ENCODE measurements at places on chromosomes 5 and 9.

GRCh38 chr5:89570557-89570956 is 687.6 kb upstream of the MEF2C start:
- H3K4me3 ChIP-seq = no peak overlapping the region
- H3K36me3 ChIP-seq = no peaks in the 10 kb centered on the region
- H3K27ac ChIP-seq = no peak overlapping the region
- DNase-seq = no peak
- peaks cover 2% of the 10 kb centered on the region for H3K4me1 ChIP-seq

- H3K27ac ChIP-seq = no peak overlapping the region
- no peak overlapping the region for H3K4me3 ChIP-seq
- no peaks in the 10 kb centered on the region for H3K36me3 ChIP-seq
- no peaks in the 10 kb centered on the region for H3K27me3 ChIP-seq
- H3K4me1 ChIP-seq = no peaks in the 10 kb centered on the region
These were observed 23.8 kb upstream of the ZNF622 start for GRCh38 chr5:16489322-16489791.

DNA sequence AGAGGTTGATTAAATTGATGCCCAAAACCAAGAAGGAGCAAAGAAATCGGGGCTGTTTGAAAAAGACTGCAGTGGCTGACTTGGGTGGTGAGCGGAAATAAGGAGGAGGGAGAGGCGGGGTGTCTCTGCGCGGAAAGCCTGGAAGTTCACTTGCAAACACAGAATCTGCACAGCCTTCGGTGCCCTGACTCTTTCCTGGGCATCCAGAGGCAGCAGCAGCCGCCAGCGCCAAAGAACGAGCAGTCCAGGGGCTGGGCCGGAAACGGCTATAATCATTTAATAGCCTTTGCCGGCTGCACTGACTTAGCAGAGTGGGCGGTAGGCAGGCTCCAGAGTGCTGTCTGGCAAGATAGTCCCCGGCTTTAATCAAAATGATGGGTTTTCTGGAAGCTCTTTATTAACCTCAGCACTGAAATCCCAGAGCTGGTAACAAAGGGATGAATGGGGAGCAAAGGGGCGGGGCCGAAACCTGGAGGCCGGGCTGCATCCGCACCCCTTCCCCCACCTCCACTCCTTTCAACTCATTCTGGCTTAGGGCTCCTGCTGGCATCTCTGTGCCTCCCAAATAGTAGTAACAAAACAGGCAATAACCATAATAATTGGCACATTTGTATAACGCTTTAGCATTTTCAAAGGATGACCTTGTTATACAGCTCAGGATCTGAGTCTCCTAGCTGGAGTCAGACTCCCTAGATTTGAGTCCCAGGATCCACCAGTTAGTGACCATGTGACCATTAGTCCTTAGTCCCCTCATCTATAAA is 35.7 kb downstream of the PCDHAC2 start:
- H3K27me3 ChIP-seq = no peaks in the 10 kb centered on the region
- no peaks in the 10 kb centered on the region for H3K36me3 ChIP-seq
- H3K27ac ChIP-seq = no peak overlapping the region
- no peak overlapping the region for H3K4me3 ChIP-seq

GRCh38 chr5:179239256-179240135 is 105.8 kb downstream of the ADAMTS2 start:
- H3K4me3 ChIP-seq = no peak overlapping the region
- peak; percentile 6 for DNase-seq
- H3K36me3 ChIP-seq = no peaks in the 10 kb centered on the region
- no peaks in the 10 kb centered on the region for H3K27me3 ChIP-seq
- no peak overlapping the region for H3K27ac ChIP-seq

GRCh38 chr5:33905381-33905780 is 13.6 kb upstream of the ADAMTS12 start:
- no peaks in the 10 kb centered on the region for H3K27me3 ChIP-seq
- no peaks in the 10 kb centered on the region for H3K36me3 ChIP-seq
- DNase-seq = no peak
- no peak overlapping the region for H3K4me3 ChIP-seq
- no peaks in the 10 kb centered on the region for H3K4me1 ChIP-seq

DNA sequence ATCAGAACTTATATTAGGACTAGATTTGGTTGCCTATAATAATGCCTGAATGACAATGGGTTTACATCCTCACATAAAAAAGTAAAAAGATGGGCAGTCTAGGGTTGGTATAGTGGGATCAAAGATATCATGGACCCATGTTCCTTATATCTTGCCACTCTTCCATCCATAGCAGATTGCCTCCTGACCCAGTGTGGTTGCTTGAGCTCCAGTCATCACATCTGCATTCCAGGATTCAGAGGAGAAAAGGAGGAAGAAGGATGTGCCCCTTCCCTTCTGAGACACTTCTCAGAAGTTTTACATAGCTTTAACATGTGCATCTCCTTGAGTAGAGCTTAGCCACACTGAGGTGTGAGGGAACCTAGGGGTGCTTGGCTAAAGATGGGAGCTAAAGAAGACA is 22.9 kb downstream of the RALGPS1 start:
- H3K36me3 ChIP-seq = no peaks in the 10 kb centered on the region
- H3K4me1 ChIP-seq = no peaks in the 10 kb centered on the region

GRCh38 chr9:124280176-124280691 is 22.5 kb downstream of the NEK6 start:
- no peak overlapping the region for H3K4me3 ChIP-seq
- no peaks in the 10 kb centered on the region for H3K27me3 ChIP-seq
- H3K27ac ChIP-seq = peak overlapping the region; percentile 36
- H3K36me3 ChIP-seq = no peaks in the 10 kb centered on the region
- DNase-seq = peak; percentile 65

Data from ovary (tissue), 10 donors.